ENCODE measurements at places on chromosomes 12 and 14.

GRCh38 chr14:94054936-94055335 is 26.1 kb downstream of the DDX24 start:
- DNase-seq = no peak

DNA sequence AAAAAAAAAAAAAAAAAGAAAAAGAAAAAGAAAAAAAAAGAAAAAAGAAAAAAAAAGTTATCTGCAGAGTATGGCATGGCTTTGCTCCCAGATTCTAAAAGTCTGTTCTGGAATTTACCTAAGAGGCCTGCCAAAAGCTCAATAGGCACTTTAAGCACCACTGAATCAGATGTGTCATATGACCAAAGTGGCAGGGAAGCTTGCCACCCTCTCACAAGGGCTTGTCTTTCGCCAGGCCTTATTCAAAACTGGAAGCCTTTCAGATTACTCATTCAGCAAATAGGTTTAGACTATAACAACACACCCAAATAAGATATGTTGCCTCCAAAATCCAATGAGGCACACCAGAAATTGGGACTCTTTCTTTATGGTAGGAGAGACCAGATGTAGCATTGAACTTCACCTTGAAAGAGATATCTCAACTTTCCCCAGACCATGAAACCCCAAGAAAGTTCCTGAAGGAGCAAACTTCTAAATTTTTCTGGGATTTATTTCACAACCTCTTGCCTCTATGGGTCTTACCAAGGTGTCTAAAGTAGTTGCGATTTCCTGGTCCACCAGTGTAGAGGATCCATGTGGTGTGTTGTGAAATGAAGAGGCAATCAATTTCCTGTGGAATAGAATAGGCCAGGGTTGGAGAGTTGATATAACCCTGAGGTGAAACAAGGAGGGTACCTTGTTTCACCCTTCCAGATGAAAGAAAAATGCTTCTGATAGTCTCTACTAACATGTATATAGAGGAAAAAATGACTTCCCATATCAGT is 218.8 kb downstream of the DAD1 start:
- no peak for DNase-seq

GRCh38 chr14:43165651-43166050 is 1341.4 kb downstream of the FSCB start:
- no peak for DNase-seq

DNA sequence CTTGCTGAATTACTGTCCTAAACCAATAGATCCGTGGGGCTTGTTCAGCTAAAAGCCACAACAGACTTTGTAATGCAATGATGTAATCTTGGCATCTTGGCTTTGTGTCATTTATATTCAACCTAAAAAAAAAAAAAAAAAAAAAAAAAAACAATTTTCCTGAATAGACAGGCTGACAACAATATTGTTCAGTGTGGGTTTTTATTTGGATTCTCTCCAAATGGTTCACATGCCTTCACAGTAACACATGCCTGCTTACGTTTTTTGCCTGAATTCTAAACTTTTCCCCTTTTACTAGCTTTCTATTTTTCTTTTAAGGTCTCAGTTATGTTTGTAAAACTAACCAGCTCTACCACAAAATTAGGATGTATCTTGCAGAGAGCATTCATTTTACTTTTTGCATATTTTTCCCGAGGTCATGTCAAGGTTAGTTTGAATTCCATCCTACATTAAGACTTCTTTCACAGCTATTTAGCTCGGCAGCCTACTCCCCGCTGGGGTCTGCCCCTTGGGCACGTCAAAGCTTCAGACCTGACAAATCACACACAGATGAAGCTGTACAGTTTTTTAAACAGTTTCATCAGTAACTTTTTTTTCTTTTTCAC is 213.7 kb upstream of the NPAS3 start:
- DNase-seq = peak; percentile 28

- no peak for DNase-seq
Observed at GRCh38 chr12:105590571-105590970, 260.1 kb downstream of the C12orf75 start.

GRCh38 chr12:75289753-75290152 is 40.4 kb downstream of the CAPS2 start:
- no peak for DNase-seq

GRCh38 chr14:100773331-100774163 is 46.9 kb downstream of the DLK1 start:
- DNase-seq = no peak

- DNase-seq = no peak
Observed at GRCh38 chr14:75232597-75232996, 46.0 kb upstream of the FOS start.

DNA sequence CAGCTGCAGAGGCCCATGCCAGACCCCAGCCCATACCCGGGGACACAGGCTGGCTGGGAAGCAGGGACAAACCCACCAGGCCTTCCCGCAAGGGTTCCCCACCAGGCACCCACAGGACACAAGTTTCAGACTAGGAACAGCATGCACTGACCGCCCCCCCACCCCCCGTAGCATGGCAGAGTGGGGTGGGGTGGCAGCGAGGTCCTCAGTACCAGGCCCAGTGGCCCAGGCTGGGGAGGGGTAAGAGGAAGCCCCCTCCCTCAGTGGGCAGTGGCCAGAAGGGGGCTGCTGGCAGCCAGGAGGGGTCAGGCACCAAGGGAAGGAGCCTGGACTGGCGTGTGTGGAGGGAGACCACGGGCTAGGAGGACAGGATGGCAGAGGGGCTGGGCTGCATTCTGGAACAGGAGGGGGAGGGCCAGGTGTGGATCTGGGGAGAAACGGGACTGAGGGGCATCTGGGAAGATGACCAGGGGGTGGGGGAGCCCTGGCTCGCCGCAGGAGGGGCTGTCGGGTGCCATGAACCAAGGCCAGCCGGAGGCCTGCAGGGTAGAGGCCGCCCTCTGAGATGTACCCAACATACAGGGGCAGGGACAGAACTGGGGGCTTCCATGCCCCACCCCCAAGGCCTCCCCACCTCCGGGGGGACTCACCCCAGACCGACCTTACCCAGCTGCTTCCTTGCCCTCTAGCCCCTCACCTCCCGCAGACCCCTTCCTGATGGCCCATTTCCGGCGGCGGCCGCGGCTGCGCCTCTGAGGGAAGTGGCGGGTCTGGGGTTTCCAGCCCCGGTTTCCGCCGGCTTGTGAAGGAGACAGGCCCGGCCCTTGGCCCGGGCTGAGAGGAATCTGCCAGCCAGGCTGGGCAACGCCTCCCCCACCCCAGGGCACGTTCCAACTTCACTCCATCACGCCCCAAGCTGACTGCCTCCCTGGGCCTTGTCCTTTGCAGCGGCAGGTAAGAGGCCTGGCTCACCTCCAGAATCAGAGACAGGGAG is 5.6 kb upstream of the JAG2 start:
- no peak for DNase-seq

- DNase-seq = no peak
Observed at GRCh38 chr12:51749206-51749985, 99.1 kb downstream of the FIGNL2 start.

DNA sequence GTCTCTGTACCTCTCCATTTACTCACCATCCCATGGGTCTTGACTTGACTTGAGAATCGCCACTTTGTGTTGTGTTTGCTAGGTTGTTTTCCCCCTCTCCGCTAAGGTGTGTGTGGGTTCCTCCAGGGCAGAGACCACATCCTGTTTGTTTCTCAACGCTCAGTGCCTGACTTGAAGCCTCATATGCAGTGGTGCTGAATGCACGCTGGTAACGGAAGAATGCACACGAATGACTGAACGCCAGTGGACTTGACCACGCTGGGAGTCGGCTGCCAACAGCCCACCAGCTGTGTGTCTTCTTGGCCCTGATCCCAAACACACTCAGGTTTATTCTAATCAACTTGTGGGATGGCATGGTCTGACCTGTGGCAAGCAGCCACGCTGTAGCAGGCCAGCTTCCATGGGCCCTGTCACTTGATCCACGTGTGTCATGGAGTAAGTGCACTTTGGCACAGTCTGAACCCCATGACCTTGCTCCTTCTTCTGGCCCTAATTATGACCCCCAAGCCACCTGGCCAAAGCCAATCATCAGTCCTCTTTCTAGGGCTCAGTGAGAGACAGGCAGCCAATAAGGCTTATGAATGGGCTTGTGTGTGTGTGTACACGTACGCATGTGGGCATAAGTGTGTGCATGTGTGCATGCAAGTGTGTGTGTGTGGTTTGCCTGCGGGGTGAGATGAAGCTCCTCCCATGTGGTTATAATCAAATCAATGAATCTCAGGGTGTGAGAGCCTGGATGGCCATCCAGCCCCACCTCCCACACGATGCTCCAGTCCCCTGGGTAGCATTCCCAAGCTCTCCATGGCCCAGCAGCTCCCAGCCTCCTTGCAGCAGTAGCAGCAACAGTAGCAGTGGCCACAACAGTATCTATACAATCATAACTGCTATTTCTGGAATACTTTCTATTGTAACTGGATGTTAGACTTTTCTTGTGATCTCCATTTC is 6.4 kb upstream of the TC2N start:
- no peak for DNase-seq

- DNase-seq = no peak
Observed at GRCh38 chr14:68982581-68982980, 3.5 kb upstream of the ACTN1 start.

GRCh38 chr14:89190765-89191513 is 226.1 kb downstream of the FOXN3 start:
- DNase-seq = no peak

DNA sequence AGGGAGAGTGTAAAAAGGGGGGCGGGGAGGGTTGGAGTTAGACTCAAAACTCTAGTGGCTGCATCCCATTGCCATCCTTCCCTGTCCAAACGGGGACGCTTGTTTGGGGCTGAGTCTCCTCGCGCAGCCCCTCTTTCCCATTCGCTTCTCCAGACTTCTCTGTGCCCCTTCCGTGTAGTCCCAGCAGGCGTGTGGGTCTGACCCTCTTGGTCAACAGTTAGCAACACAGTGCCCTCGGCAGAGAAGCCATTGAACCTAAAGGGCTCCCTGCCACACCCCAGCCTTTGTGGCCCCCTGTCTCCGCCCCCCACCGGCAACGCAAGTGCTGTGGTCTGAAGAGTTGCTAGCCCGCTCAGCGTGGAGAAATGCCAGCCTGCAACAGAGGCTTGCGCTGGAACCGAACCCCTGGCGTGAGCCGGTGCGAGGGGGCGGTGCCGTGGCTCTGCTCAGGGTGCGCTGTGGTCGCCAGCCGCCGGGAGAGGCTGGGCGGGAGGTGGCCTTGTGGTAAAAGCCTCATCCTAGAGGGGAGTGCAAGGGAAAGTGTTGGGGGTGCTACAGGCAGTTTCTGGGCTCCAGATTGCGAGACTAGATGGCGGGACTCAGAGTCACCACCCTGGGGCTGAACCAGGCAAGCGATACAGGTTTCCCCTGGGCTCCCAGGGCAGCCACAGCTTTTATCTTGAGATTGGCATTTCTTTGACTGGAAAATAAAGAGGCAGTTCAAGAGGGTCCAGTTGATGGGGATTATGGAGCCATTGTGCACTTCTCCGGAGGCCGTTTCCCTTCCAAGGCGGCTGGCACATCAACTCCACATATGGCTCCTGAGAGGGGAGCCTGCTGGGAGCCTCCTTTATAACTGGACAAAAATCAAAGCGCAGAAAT is 2.1 kb downstream of the PLXNC1 start:
- no peak for DNase-seq

DNA sequence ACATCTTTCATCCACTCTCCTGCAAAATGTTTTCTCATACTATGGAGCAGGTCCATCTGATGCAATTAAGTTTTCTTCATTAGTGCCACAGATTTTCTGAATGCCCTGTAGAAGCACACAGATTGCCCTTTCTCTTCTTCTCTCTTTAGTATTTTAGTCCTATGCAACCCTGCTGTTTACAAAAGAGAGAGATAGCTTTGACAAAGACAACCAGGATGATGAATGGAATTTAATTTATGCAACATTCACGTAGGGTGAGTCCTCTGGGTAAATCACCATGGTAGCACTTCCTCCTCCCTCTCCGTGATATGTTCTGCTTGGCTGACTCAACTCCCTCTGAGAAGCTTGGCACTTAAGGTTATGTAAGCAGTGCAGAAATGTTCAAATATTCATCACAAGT is 400.9 kb upstream of the PDE3A start:
- peak; percentile 5 for DNase-seq

GRCh38 chr12:131536766-131537165 is 174.1 kb upstream of the SFSWAP start:
- no peak for DNase-seq

DNA sequence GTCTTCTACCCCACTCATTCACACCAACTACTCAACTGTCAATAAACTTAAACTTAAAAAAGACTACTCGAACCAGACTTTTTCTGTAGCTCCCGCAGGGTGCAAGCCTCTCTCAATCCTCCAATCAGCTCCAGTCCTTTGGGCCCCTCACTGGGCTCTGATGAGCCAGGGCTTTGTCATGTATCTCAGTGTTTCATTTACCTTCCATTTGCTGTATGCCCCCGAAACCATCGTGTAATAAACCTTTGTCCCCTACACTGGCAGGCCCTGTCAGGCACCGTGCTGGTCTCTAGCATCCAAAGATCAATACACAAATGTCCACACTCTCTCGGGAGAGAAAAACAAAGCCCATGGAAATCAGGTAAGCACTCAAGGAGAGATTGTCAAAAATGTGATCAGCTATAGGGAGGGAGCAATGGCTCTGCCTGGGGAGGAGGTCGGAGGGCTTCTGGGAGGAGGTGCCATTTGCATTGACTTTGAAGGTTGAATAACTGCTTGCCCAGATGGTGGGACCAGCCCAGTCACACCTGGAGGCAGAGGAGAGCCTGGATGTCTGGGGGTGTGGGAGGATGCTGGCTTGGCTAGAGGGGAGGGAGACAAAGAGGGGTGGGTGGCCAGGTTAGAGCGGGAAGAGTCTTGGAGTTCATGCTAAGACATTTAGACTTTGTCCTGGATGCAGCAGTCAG is 42.1 kb upstream of the DICER1 start:
- no peak for DNase-seq

DNA sequence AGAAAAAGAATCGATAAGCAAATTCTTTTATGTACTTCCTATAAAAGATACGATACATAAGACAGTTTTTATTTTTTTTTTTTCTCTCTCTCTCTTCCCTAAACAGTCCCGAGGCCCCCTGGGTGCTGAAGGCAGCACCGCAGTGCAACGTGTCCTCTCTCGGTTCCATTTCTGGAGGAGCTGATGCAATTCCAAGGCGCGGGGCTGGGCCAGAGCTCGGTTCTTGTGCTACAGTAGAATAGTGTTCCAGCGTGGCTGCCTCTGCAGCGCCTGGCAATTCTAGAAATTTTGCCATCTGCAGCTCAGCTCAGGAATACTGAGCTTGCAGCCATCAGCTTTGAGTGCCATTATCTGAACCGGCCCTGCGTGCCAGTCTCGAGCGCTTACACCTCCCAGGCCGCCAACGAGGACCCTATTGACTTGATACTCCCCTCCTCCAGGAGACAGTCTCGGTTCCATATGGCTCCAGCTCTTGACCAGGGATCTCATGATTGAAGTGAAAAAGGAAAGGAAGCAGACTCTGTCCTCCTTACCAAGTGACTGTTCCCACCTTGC is 630 bp downstream of the ALDH1L2 start:
- DNase-seq = peak; percentile 25

GRCh38 chr12:116060764-116061163 is 216.7 kb downstream of the MED13L start:
- no peak for DNase-seq

DNA sequence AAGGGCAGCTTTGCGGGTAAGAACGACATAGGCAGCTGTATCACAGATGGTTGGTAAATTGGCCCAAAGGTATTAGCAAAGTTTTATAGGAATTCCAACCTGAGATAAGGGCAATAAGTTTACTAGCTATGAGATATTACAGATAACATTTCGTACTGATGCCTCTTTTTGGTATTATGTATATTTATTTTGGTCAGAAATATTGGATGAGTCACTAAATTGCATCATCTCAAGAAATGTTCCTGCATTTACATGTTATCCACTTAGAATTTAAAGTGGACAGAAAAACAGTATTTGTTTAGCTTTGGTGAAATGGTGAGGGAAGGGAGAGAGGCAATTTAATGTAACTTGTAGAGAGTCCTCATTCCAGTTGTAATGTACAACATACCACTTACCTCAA is 65.1 kb upstream of the PZP start:
- no peak for DNase-seq
